ENCODE measurements at places on chromosomes 11 and 22. TPM values are rescaled to one million over a fixed set of nuclear protein-coding genes. Genes with fewer than 3 reads are reported as not detected.

TBX1 gene
- 2.9 TPM for total RNA-seq

CENPM gene
- total RNA-seq = 40.3 TPM

PMM1 gene
- total RNA-seq = 24.4 TPM

SLC25A45 gene
- total RNA-seq = 13.7 TPM

PISD gene
- 30.1 TPM for total RNA-seq

OTOG gene
- not detected for total RNA-seq

FXYD6 gene
- 0.16 TPM for total RNA-seq

YAP1 gene
- total RNA-seq = 40.7 TPM

CRYBB2 gene
- 0.23 TPM for total RNA-seq

C11orf87 gene
- total RNA-seq = 0.03 TPM

CREB3L1 gene
- total RNA-seq = 5.8 TPM

ZBTB16 gene
- not detected for total RNA-seq

TSSK2 gene
- not detected for total RNA-seq

PRRG4 gene
- total RNA-seq = 0.58 TPM

THRSP gene
- total RNA-seq = not detected

IL10RA gene
- 0.08 TPM for total RNA-seq

ACTN3 gene
- total RNA-seq = 0.01 TPM

RPS25 gene
- 813 TPM for total RNA-seq

SYT7 gene
- 1.1 TPM for total RNA-seq
